ENCODE measurements at places on chromosomes 3 and 15. TPM values are rescaled to one million over a fixed set of nuclear protein-coding genes. Genes with fewer than 3 reads are reported as not detected.

Gene DGKG
- polyA plus RNA-seq = 4.2 TPM

Gene CGNL1
- 12.7 TPM for polyA plus RNA-seq

DNA sequence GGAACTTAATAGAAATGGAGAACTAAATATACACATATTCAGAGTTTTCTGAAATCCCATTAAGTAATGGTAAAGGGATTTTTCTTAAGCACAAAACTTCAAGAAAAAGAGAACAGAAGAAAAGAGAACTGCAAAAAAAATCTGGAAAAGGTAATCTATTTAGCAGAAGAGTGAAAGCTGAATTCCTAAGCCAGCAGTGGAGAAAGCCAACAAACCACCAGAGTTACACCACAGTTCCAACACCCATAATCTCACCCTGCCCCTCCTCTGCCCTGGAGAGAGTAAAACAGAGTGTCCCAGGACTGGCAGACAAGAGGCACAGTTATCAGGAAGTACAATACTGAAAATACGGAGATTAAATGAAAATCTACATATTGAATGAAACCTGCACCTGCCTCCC lies 29.4 kb downstream of the TP53BP1 start:
- DNase-seq = no peak

GRCh38 chr3:122014741-122015140 lies 7.3 kb downstream of the ILDR1 start:
- no peak for DNase-seq

DNA sequence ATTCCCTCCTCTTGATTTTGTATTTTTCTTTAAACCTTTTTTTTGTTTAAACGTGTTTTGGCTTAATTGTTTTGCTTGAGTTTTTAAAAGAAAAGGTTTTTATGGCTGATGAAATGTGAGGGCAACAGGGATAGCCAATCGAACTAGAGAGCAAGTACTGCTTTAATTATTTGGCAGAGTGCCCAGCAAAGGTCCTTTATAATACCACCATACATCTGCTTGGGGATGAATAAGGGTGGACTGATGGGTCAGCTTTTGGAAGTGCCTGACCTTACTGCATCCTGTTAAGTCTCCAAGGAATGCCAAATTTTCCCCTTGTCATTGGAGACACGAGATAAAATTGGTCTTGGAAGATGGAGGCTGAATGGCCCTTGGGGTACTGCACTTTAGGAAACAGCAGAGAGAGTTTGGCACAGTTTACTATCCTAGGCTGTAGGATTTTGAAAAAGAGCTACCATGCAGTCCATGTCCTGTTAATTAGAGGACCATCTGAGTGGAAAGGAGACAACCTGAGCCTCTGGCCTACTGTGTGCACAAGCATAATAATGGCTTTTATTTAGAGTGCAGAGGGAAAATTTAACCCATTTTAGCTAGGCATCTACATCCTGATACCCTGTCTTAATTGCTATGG lies 19.8 kb upstream of the MTHFS start:
- no peak for DNase-seq

All from urinary bladder (tissue), 4 donors.